CD4-positive, alpha-beta T cell treated with Interleukin-10 for 1 hour (primary cell): ENCODE measurements at places on chromosomes 12 and 14.

DNA sequence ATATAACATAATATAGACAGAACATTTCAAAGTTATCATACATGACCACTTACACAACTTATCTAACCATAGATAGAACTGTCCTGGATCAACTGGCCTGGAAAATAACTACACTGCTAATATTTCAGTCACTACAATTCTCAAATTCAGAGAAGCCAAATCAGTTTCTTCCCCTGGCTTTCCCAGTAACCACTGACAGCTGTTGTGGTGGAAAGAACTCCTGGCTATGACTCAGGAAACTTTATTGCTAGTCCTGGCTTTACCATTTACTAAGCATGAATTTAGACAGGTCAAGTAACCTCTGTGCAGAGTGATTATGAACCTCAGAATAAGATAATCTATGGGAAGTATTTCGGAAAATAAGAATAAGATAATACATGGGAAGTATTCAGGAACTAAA lies 244.9 kb upstream of the DIO2 start:
- DNase-seq, result no peak

- DNase-seq, result no peak
Observed at GRCh38 chr14:65006261-65006721, 19.6 kb downstream of the FNTB start.

GRCh38 chr14:22979748-22980392 lies 2.5 kb downstream of the AJUBA start:
- DNase-seq, result no peak

DNA sequence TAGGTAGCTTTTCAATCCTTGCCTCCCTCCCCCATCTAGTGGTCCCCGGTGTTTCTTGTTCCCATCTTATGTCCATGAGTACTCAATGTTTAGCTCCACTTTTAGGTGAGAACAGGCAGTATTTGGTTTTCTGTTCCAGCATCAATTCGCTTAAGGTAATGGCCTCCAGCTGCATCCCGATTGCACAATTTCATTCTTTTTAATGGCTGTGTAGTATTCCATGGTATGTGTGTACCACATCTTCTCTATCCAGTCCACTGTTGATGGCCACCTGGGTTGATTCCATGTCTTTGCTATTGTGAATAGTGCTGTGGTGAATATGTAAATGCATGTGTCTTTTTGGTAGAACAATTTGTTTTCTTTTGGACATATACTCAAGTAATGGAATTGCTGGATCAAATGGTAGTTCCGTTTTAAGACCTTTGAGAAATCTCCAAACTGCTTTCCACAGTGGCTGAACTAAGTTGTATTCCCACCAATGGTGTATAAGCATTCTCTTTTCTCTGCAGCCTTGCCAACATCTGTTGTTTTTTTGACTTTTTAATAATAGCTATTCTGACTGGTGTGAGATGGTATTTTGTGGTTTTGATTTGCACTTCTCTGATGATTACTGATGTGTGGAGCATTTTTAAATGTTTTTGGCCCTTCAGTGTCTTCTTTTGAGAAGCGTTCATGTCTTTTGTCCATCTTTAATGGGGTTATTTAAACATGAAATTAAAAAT lies 34.2 kb upstream of the ASPG start:
- no peak for DNase-seq

DNA sequence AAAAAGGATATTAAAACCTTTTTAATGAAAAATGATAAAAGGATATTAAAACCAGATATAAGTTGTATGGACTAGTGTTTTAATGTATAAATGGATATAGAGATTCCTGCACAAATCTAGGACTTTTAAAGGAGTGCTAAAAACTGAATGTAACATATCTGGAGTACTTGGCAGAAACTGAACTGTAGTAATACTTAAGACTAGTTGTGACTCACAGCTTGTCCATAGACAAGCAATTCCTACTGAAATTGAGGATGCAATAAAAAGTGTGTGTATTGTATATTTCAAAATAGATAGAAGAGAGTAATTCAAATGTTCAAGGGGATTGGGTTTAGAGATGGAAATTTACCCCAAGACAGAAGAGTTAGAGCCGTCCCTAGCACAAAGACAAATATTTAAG lies 59.6 kb downstream of the FBXO33 start:
- no peak for DNase-seq

- DNase-seq, result no peak
Observed at GRCh38 chr12:108457734-108458361, 57.2 kb upstream of the FICD start.

GRCh38 chr12:109451400-109451799 lies 25.7 kb downstream of the KCTD10 start:
- DNase-seq, result no peak

DNA sequence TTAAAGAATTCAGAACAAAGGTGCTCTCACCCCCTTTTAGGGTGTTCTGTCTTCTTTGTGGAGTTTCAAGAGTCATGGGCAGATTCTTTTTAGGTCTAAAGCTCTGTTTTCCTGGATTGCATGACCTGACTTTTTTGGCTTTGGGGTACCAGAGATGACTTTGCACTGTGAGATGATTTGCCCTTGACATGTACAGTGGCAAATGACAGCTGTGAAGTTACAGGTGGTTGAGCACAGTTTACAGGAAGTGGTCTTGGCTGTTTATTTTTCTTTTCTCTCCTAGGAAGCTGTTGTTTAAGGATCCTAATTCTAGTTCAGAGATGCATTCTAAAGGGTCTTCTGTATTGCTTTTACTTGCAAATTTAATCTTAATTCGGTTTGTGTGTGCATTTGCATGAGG lies 83.8 kb upstream of the METAP2 start:
- DNase-seq, result no peak

- no peak for DNase-seq
Observed at GRCh38 chr14:102675396-102675795, 82.9 kb downstream of the RCOR1 start.

DNA sequence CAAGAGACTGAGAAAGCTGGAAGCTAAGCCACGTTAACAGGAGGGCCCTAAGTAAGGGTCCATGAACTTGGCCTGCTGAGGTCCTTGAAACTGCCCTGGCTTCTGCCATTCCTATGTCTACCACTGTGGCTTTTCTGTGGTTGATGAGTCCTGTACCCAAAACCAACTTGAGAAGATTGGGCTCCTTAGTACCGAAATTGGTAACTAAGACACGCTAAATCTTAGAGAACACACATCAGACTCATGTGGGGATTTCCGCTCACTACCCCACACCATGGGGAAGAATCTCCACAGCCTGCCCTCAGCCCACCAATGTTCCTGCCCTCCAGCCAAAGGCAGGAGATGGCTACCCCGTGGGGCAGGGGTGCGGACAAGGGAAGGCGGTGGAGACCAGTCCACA lies 232.9 kb downstream of the SPTSSA start:
- DNase-seq, result no peak

GRCh38 chr14:41360126-41360525 lies 246.6 kb upstream of the LRFN5 start:
- no peak for DNase-seq

GRCh38 chr12:12540261-12541013 lies 22.2 kb downstream of the DUSP16 start:
- no peak for DNase-seq

- peak; percentile 4 for DNase-seq
Observed at GRCh38 chr12:19833775-19834501, 394.6 kb downstream of the AEBP2 start.

DNA sequence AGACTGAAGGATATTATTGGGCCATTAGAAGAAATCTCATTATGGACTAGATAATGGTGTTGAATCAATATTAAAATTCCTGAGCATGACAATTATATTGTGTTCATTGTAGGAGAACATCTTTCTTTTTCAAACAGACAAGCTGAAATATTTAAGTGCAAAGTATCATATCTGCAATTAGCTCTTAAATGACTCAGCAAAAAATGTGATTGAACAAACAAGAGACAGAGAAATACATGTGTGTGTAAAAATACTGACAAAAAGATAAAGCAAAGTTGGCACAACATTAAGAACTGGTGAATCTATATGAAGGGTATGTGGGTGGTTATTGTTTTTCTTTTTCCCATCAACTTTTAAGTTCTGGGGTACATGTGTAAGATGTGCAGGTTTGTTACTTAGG lies 9.5 kb downstream of the CEP290 start:
- no peak for DNase-seq

GRCh38 chr12:92369636-92370035 lies 224.0 kb upstream of the BTG1 start:
- no peak for DNase-seq

GRCh38 chr12:94429633-94430032 lies 30.0 kb downstream of the CEP83 start:
- no peak for DNase-seq

GRCh38 chr14:57632649-57633048 lies 139.0 kb upstream of the CCDC198 start:
- DNase-seq, result no peak

DNA sequence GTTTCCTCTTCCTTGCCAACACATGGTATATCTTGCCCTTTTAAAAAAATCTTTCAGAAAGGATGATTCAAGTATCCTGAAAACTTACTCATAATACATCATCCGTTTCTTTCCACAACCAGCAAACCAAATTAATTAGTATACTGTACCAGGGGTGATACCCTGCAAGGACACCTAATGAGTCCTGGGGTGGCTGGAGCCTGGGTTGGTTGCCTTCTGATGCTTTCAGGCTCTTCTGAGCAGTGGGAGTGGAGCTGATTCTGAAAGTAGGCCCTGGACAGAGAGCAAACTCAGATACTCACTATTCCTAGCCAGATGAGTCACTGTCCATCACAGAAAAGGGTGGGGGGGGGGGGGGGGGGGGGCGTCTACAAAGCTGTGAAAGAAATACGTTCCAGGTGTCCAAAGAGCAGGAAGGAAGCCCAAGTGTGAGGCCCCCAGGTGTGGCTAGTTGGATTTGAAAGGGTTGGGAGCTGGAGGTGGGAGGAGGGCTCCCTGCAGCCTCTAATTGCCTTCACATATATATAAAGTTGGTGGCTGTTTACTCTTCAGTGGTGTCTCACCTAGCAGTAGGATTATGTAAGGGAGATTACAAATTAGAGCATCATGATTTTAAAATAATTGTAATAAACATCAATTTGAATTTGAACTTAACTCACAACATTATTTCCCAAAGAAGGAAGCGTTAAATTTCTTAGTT lies 36.5 kb downstream of the FBXO33 start:
- DNase-seq, result no peak

DNA sequence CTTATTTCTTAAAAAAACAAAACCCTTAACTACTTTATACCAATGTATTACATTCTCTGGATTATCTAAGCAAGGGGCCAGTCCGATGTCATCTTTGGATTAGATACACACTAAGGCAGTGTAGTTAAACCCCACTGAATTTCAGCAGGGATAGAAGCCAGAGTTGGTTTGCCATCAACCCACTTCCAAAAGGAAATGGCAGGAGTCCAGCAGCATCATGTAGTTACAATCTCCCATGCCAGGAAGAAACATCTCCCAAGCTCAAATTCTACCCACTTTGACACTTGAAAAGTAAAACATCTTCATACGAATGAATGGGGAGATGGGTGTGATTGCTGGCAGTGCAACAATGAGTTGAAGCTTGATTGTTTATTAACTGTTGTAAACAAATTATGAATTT lies 203.5 kb upstream of the PLXNC1 start:
- DNase-seq, result no peak

DNA sequence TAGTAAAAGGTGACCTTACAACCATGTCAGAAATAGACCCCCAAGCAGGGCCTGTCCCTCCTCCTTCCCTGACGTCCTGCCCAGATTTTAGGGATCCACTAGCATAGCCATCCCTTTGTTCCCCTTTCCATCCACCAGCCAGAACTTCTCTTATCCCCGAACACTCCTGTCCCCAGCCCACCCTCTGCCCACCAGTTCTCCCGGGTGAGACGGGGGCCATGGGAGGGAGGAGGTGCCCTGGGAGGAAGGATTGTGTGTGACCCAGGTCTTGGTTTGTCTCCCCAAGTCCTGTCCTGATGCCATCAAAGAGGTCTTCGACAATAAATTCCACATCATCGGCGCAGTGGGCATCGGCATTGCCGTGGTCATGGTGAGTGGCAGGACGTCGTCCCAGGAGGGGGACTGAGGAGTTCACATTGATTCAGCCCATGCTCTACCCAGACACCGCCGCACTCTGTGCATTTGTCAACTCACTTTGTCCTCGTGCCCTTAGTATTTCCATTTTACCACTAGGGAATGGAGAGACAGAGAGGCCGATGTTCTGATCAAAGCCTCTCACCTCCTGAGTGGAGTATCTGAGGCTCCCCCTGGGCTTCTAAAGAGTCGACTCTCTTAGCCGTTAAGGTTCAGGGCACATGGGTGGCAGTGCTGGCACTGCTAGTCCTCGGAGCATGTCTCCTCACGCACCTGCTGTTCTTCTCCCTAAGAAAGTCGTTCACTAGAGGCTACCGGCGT lies 35.9 kb downstream of the CD9 start:
- no peak for DNase-seq

- no peak for DNase-seq
Observed at GRCh38 chr12:100737168-100737567, 57.4 kb upstream of the ANO4 start.

DNA sequence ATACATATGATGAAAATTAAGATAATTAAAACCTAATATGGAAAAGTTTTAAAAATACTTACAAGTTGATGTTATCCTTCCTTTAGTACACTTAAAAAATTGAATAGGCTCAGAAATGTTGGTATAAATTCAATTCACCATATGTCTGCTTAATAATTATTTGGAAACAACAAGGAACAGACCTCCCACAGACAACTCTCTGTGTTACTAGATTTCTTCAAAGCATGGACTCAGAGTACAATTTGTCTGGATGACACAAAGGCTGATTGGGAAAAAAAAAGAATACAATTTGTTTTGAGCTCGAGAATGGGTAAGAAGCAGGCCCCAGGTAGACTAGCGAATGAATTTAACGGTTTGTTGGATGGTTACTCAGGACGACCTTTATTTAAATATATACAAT lies 48.9 kb upstream of the BTG1 start:
- DNase-seq, result no peak

DNA sequence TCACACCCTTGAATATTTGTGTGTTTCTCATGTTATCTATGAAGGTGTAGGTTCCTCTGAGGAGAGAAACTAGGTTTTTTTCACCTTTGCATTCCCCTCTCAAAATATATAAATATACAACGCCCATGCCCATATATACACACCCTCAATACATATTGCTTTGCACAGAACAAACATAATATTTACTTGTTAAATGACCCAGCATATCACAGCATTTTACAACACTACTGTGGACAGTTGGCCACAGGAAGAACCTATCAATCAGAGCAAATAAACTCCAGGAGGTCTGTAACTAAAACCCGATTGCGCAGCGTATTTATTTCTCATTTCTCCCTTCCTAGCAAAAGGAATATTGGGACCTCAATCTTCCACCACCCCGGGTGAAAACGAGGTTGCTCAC lies 196.0 kb downstream of the SLC5A8 start:
- DNase-seq, result no peak

- DNase-seq, result no peak
Observed at GRCh38 chr12:32988982-32989381, 92.4 kb upstream of the PKP2 start.
